CD4-positive, alpha-beta T cell (primary cell): ENCODE measurements at places on chromosomes 7 and 10.

DNA sequence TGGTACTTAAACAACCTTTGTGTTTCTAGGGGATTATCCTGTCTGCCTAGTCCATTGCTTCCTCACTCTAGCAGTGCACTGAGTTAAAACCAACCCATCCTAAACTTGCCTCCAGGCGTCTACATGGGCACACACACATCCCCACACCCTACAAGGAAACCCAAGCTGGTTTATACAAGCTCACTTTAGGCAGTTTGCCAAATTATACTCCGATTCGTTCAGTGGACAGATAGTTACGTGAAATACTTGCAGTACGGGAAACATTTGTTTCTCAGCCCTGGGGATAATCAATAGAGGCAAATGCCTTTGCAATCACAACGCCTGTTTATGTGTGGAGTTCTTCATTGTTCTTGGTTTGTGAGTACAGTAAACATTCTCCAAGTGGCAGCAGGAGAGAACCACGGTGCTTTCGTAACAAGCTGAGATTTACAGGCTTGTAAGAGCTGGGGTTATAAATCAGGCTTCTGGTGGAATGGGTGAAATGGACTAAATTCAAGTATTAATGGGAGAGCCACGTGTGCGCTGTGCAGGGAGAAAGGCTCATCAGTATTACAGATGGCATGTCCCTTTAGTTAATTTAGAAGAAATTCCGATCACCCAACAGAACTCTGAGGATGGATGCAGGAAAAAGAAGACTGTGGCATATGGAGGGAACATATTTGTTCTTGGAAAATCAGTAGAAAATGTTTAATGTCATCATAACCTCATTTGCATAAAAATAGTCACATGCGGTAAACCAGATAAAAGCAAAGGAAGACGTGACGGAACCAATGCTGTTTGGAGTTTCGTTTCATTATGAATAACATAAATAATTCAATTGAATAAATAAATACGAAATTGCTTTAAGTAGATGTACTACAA, 217.1 kb downstream of the GALNT17 start:
- DNase-seq = no peak

GRCh38 chr10:60975716-60976115, 31.7 kb upstream of the RHOBTB1 start:
- no peak for DNase-seq

GRCh38 chr7:80932536-80932935, 13.7 kb upstream of the SEMA3C start:
- no peak for DNase-seq

- no peak for DNase-seq
These were observed 42.6 kb upstream of the DLG5 start for GRCh38 chr10:77969114-77969513.

DNA sequence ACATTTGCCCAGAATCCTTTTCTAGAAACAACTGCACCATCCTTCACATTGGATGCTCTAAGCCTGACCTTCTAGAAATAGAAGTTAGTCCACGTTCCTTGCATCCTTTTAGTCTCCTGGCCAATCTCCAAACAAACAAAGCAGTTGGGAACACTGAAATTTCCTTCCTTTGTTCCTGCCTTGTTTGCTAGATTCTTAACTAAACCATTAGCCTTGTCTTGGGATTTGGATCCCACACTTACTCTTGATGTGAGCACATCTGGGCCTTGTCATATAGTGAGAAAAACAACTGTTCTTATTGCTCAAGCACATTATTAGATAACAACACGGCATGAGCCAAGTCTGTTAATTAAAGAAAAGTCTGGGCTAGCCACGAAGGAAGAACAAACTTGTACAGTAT, 319.3 kb upstream of the GHITM start:
- DNase-seq = no peak

- DNase-seq = no peak
These were observed 54.5 kb upstream of the PFKFB3 start for GRCh38 chr10:6148251-6148701.

DNA sequence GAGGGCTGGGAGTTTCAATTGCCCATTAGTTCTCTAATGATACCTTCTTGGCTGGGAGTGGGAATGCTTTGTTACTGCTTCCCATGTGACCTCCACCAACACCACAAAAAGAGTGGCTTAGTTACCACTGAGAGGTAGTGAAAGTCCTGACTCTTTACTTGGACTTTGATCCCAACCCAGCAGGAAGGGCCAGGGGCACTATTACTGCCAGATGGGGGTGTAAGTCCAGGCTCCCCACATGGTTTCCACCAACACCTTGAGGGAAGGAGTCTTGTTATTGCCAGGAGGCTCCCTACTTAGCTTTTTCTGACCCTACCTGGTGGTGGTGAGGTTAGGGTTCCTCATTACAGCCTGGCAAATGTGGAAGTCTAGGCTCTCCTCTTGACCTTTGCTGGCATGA, 11.4 kb downstream of the GGCT start:
- DNase-seq = no peak

DNA sequence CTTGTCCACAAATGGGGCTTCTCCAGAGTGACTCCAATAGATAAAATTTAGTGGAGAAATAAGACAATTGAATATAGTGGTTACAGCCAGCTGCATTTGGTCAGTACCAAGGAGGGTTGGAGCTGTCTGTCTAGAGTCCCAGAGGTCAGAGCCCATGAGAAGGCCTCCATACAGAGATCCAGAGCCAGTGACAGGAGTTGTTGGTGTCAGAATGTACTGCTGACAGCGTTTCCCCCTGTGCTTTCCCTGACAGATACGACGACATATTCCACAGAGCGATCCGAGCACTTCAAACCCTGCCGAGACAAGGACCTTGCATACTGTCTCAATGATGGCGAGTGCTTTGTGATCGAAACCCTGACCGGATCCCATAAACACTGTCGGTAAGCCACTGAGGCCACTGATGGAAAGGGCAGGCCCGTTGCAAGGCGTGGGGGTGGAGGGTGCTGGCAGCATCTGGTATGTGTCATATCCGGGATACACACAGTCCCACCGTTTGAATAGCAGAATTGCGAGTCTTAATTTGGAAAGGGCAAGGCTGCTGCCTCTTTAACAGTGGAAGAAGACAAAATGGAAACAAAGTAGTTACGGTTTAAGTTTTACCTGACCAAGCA, 483.6 kb downstream of the NRG3 start:
- DNase-seq = no peak

- no peak for DNase-seq
These were observed 224.0 kb upstream of the FERD3L start for GRCh38 chr7:19369182-19369581.

DNA sequence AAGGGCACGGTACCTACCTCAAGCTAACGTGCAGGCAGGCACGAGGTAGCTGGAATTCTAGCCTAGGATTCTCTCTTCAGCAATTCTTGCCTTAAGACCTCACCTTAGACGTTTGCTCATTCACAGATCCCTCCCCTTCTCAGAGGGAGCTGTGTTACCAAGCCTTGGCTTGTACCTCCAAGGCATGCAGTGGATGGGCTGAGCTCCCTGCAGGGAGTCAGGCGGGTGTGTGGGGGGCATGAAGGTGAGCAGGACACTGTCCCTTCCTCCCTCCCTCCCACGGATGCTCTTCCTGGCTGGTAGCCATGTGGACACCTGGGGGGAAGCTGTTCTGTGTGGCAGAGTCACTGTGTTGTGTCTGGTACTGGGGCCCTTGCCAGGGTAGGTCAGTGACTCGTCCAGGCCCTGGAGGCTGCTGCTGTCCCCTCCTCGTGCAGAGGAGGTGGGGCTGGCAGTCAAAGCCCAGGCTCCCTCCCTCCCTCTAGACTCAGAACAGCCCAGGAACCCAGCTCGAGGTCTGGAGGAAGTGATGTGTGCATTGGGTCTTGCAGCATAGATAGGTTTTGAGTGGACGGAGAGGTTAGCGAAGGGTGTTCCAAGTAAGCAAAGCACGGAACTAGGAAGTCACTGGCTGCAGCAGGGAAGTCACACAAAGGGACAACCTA, 222.2 kb upstream of the SH2B2 start:
- no peak for DNase-seq

GRCh38 chr10:73956476-73957359, 41.2 kb upstream of the VCL start:
- DNase-seq = no peak

DNA sequence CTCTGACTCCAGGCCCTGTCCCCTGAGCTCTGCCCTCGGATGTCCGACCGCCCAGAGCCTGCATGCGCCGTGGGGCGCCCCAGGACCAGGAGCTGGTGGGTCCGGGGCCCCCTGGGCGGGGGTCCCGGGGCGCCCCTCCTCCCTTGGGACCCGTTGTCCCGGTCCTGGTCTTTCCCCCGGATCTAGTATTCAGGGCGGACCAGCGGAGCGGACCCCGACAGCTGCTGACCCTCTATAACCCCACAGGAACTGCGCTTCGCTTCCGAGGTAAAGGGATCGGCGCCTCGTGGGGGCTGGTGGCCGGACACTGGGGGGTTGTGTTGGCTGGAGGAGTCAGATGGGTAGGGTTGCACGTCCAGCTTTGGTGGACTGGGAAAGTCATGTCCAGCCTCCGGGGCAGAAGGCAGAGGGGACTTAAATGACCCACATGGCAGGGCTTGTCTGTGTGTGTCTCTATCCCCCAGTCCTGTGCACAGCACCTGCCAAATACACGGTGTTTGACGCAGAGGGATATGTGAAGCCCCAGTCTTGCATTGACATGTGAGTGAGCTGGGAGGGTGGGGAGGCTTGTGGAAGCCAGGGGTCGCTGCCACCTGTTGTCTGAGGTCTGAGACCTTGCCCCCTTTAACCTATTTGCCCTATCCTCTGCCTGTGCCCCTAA, 520 bp downstream of the MOSPD3 start:
- DNase-seq = no peak

GRCh38 chr10:74244097-74244685, 93.2 kb downstream of the ADK start:
- peak; percentile 70 for DNase-seq

DNA sequence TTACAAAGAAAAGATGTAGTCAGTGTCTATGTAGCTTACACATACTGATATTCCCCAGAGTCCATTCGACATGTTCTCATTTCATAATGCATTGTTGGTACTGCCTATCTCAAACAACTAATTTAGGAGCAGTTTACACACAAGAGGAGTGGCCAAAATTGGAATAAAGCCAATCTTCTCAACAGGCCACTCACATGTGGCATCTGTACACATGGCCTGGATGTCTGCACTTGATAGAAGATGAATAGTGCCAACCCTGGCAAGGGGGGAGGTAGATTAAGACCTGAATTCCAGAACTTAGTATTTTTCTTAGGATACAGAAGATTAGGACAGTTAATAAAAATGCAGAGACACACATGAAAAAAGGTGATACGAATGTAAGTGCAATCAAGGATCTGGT, 125.3 kb upstream of the STARD3NL start:
- no peak for DNase-seq

DNA sequence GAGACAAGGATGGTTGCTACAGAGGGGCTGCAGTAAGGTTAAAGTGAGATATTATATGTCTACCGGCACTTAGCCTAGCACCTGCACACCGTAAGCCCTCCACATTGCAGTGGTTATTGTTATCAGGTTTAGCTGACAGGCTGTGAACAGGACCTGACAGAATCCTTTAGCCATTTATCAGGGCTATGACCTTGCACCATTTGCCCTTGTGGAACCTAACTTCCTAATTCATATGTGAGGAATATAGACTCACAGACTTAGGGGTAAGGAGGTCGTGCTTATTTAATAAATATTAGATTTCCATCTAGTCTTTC, 10.1 kb downstream of the NCOA4 start:
- no peak for DNase-seq

- no peak for DNase-seq
These were observed 1127.7 kb upstream of the LRRTM3 start for GRCh38 chr10:65798133-65798532.

DNA sequence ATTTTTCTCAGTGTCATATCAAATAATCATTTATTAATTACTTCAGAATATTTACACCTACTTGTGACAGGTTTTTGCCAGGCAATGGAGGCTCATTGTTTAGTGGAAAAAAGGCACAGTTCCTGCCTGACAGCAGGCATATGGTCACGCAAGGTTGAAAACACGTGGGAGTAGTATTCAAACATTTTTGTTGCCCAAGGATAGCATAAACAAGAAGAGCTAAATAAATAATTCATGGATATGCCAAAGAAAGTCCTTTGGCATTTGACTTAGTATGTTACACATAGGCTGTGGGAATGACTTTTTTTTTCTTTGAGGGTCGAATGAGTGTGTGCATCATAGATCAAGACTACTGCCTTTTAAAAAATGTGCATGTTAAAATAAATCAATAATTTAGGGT, 120.5 kb upstream of the SEMA3E start:
- DNase-seq = no peak

GRCh38 chr7:106001196-106001595, 38.1 kb downstream of the CDHR3 start:
- no peak for DNase-seq

GRCh38 chr7:154837622-154838021, 165.3 kb downstream of the PAXIP1 start:
- DNase-seq = no peak

DNA sequence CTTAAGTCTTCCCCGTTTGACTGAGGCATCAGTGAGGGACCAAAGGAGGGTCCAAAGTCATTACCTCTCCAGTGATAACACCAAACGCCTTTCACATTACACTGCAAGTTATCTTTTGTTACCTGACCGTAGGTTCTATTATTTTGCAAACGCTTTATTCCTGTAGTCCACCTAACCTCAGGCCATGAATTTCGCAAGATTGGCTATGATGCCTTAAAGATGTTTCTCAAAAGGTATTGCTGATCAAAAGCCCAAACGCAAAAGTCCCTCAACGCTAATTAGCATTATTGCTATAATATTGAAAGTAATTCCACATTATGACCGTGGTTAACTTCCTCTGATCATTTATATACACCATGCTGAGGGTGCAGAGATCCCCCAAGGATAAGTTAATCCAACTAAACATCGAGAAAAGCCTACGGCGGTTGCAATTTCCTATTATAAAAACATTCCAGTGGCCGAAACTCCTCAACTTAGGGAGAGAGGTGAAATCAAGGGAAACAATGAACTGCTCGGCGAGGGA, 649 bp downstream of the DNA2 start:
- no peak for DNase-seq

DNA sequence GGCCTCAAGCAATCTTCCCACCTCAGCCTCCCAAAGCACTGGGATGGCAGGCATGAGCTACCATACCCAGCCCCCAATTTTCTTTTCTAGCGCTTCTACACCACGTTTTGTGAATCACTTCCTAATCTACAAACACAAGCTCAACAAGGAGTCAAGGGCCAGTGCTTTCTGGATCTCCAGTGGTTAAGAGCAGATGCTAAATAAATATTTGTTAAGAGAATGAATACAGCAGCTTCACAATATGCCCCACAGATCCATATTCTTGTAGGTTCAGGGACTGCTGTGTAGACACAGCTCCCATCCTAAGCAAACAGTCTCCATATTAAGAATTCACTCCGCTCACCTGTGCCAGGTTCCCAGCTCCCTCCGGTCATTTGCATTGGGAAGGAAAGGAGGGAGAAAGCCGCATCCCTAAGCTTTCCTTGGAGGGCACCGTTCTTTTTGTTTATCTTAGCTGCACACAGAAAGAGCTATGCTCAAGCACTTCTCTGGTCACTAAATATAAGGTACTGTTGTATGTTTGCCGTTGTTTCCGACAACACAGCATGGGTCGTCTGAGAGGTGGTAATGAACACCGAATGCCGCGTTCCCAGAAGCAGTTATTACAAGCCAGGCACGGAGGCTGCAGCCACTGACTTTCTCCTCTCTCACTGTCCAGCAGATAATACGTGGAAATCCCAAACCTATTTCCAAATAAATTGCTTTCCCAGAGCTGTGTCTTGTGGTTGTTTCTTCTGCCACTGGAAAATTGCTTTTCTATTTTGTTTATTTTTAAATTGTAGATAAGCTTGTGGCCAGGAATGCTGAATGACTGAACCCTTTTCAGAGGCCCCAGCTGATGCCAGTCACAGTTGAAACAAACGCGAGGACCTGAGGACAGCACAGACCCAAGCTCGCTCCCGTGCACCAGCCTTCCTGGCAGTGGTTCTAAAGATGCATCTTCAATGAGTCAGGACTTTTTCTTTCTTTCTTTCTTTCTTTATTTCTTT, 217.1 kb downstream of the PRPF18 start:
- DNase-seq = no peak
